Right atrium auricular region (tissue), 2 donors: ENCODE measurements at places on chromosomes 2 and 18.

DNA sequence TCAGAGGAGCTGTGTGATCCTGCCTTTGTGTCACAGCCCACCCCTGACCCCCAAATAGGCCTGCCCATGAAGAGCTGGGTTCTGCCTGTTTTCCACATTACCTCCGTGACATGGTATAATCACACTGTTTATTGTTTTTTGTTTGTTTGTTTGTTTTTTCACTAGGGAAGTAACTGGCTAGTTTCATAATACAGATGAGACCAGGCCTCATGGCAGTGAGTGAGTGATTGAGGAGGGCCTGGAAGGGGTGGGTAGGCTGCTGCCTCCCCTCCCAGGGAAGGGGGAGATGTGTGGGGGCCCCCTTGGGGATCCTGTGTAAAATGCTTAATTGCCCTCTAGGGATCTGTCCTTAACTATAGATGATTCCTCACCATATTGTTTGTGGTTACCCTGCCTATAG, 190.5 kb downstream of the LDLRAD4 start:
- no peak for DNase-seq

GRCh38 chr2:183868153-183868552, 730.2 kb upstream of the ZNF804A start:
- no peak for DNase-seq

- DNase-seq = no peak
Measured at GRCh38 chr2:96484091-96484490, 21.1 kb downstream of the NEURL3 start.

DNA sequence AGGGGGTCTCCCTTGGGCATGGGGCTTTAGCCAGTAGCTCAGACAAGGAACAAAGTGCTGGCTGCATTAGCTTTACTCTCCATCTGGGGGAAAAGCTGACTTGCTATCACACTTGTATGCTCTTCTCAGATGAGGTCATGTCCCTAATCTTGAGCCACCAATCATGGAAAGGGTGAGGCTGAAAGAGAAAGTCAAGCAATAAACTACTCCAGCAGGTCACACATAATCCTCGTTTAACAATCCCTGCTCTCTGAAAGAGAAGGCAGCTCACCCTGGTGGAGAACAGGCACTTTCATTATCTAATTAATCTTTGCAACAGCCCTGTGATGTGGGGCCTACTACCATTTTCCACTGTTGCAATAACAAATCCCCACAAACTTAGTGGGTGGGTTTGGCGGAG, 129.7 kb upstream of the CAPN13 start:
- DNase-seq = no peak

GRCh38 chr2:158457826-158458616, 1.3 kb downstream of the PKP4 start:
- peak; percentile 69 for DNase-seq

DNA sequence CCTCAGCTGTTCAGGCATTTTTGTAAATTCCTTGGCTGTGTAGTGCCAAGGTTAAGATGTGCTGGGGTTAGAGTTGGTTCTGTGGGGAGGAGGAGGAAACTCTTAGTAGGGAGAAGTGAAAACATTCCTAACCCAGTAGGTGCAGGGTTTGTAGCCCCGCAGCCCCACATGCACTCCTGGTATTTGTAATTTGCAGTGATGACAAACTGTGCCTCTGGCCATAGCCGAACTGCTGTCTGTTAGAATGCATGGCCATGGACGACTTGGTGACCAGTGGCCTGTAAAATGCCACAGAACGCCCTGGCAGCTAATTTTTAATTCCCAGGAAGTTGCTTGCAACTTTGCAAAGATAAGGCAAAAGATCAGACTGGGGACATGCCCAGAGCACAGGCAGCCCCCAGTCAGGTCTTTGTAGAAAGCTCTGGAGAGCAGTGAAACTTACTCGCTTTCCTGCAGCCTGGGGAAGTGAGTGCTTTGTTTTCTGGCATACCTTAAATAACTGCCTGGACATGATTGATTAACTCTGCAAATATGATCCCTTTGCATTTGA, 38.4 kb downstream of the LYPD6B start:
- no peak for DNase-seq

DNA sequence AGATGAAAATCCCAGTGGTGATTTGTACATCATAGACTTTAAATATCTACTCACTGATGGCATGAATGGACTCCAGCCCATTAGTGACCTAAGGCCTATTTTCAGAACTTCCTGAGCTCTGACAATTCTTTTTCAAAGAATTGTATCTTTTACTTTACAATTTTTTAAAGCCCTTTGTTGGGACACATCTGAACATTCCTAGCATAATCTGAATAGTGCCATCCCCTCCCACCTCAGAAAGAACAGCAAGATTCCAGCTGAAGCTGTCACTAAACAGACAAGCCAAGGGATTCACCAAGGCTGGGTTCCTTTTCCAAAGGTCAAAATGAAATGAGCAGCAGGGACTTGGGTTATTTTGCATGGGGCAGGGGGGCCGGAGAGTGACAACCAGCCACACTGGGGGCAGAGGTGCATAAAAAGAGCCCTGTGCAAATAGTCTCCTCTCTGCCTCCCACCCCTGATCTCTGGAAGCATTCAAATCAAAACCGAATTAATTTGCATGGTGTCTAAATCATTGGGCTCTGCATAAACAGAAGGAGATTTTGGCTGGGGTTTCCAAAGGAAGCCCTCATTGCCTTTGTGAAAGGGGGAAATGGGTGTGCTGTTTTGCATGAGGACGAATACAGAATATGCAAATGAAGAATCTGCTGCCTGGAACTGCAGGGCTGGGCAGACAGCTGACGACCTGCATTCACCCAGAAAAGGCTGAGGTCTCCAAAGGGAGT, 17.2 kb downstream of the EPHA4 start:
- no peak for DNase-seq
